ENCODE measurements at places on chromosomes 6 and 20. TPM values are rescaled to one million over a fixed set of nuclear protein-coding genes. Genes with fewer than 3 reads are reported as not detected.

CLIC5 gene
- not detected for total RNA-seq

SPEF1 gene
- total RNA-seq = 0.54 TPM

COL9A1 gene
- not detected for total RNA-seq

BTNL2 gene
- not detected for total RNA-seq

GABRR1 gene
- total RNA-seq = not detected

IYD gene
- not detected for total RNA-seq

CCDC170 gene
- not detected for total RNA-seq

FOXQ1 gene
- 13.6 TPM for total RNA-seq

TMEM170B gene
- 0.96 TPM for total RNA-seq

PSORS1C1 gene
- 1.8 TPM for total RNA-seq

ZSCAN26 gene
- 20.0 TPM for total RNA-seq

SYCP2L gene
- 0.37 TPM for total RNA-seq

TMEM74B gene
- not detected for total RNA-seq

ARMH2 gene
- total RNA-seq = not detected

STMN3 gene
- 73.0 TPM for total RNA-seq

TAGAP gene
- not detected for total RNA-seq

THBD gene
- 15.7 TPM for total RNA-seq

BANF2 gene
- total RNA-seq = not detected

PGBD1 gene
- total RNA-seq = not detected

CHD6 gene
- total RNA-seq = 32.8 TPM

OR12D3 gene
- total RNA-seq = not detected

SAMD5 gene
- 6.9 TPM for total RNA-seq

HLA-DMB gene
- 0.35 TPM for total RNA-seq

CYP24A1 gene
- total RNA-seq = 154 TPM

FAM184A gene
- 0.10 TPM for total RNA-seq

DYNLRB1 gene
- 180 TPM for total RNA-seq

HLA-DOB gene
- not detected for total RNA-seq

PRKN gene
- total RNA-seq = 1.0 TPM

MICA gene
- 34.3 TPM for total RNA-seq

MYO6 gene
- total RNA-seq = 6.4 TPM

NRN1 gene
- not detected for total RNA-seq

Measured in Caki2 (cell line).